Osteocyte (in vitro differentiated cells): ENCODE measurements at places on chromosomes 1 and 21.

DNA sequence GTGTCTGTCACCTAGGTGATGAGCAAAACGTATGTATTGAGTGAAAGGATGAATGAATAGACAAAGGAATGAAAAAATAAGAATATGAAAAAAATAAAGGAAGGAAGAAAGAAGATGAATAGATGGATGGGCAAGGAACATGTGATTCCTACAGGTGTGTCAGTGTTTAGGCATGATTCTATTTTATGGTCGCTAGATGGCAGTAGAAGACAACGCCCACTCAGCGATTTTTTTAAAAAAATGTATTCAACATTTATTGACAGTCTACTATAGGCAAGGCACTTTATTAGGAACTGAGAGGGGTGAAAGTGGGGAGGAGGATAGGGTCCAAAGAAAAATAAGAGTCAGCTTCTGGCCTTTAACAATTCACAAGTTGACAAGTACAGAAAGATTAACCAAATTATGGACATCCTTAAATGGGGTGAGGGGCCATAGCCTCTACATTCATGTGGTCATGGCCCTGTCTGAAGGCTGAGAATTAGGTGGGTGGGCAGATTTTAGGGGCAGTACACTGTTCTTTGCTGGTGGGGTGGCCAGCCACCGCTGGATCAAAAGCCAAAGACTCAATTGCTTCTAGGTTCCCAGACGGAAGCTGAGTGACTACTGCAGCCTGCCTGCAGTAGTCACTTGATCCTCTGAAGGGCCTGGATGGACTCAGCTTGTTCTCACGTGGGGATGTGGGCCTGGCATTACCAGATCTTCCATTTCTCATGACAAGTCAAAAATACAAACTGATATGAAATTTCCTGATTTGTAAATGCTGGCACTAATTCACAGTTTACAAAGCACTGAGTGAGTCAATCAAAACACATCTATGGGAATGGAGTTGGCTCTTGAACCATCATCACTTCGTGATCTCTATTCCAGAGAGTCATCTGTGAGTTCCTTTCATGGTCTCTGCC, 83.9 kb downstream of the FASLG start:
- no peak for DNase-seq

DNA sequence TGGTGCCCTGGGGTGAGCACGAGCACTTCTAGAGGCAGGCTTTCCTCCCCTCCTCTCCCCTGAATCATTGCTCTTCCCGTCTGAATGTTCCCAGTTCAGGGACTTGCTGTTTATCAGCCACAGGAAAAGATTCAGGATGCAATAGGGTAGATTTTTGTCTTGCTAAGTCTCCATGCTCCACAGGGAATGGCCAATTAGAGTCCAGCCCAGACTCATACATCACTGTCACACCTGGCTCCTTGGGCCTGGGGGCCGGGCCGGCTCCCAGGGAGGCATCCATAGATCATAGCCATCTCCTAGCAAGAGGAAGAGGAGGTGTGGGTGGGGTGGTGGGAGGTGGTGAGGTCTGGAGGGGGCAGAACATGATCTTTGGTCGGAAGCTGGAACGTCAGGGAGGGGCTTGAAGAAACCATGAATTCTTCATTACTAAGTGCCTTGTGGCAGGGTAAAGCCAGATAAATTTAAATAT, 83.4 kb downstream of the LRRN2 start:
- DNase-seq, result no peak

- no peak for DNase-seq
Measured at GRCh38 chr1:206850401-206850800, 15.0 kb upstream of the IL20 start.

DNA sequence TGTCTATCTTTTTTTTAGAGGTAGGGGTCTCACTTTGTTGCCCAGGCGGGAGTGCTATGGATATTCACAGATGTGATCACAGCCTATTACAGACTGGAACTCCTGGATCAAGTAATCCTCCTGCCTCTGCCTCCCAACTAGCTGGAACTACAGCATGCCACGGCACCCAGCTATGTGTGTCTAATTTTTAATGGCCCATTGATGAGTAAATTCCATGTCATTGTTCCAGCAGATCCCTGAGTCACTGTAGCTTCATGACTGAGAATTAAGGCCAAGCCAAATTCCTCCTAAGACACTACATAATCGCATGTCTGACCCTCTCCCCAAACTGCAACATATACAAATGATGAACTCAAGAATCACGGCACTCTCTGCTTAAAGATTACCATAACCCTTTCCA, 84.2 kb upstream of the RGS2 start:
- DNase-seq, result no peak

DNA sequence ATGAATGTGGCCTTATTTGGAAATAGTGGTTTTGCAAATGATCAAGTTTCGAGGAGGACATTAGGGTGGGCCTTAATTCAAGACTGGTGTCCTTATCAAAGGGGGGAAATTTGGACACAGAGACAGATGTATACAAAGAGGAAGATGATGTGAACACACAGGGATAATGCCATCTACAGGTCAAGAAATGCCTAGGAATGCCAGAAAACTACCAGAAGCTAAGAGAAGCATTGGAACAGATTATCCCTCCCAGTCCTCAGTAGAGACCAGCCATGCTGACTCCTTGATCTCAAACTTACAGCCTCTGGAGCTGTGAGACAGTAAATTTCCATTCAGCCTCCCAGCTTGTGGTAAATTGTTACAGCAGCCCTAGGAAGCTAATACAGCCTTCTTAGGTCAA, 151.4 kb downstream of the PTGER3 start:
- no peak for DNase-seq

- no peak for DNase-seq
Measured at GRCh38 chr21:45347712-45348499, 57.1 kb upstream of the COL18A1 start.

GRCh38 chr1:36172983-36173382, 17.0 kb downstream of the MAP7D1 start:
- no peak for DNase-seq

DNA sequence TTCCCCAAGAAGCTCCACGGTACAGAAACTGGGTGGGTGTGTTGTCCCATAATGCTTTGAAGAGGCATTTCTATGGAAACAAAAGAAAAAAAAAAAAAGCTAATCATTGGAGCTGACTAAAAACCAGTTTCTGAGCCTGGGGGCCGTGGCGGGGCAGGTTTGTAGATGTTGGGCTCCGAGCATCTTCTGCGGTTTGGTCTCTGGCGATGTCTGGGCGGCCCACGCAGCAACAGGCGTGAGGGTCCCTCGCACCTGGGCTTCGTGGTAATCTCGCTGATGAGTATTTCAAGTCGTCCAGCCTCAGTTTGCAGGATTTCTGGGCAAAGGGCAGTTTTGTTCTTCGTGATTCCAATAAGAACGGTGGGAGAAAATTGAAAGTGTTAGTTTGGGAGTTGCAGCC, 6.8 kb downstream of the TP73 start:
- no peak for DNase-seq

- DNase-seq, result no peak
Measured at GRCh38 chr21:44291936-44292811, 6.5 kb downstream of the AIRE start.

DNA sequence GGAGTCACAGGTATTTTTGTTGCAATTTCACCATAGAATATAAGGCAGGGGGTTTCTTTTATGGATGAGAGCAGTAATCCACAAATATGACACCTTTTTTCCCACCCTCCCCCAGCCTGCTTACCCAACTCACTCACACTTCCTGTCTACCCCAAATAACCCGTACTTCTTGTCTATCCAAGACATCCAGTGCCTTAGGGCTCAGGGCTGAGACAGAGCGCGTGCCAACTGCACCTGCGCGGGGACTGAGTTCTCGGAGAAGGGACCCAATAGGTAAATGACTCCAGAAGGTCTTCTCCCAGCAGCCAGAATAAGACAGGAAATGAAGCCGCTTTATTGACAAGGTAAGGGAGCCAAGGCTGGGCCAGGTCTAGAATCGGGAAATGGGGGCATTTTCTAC, 369.1 kb downstream of the SIPA1L2 start:
- no peak for DNase-seq

DNA sequence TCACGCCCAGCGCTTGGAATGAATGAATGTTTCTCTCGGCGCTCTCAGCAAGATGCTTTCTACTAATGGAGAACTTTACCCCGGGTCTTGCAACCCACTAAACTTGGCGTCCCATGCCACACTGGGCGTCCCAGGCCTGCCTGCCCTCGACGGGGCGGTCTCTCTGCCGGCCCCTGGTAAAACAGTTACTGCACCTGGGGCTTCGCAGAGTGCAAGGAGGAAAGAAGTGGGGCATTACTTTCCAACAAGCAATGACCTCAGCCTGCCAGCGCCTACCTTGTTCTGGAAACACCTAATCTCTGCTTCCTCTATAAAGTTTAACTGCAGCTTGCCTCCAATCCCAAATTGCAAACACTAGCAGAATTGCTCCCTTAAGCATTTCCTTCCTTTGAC, 27.8 kb upstream of the NFIA start:
- DNase-seq, result no peak

DNA sequence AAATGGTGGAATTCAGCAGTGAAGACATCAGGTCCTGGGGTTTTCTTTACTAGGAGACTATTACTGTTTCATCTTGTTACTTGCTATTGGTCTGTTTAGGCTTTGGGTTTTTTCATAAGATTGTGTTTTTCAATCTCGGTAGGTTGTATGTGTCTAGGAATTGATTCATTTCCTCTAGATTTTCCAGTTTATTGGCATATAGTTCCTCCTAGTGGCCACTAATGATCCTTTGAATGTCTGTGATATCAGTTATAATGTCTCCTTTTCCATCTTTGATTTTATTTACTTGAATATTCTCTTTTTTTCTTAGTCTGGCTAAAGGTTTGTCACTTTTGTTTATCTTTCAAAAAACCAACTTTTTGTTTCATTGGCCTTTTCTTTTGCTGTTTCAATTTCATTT, 233.0 kb downstream of the RWDD3 start:
- no peak for DNase-seq

- DNase-seq, result no peak
Measured at GRCh38 chr1:86887479-86888162, 26.3 kb downstream of the SELENOF start.

GRCh38 chr1:64983110-64983509, 16.8 kb upstream of the JAK1 start:
- peak; percentile 85 for DNase-seq

DNA sequence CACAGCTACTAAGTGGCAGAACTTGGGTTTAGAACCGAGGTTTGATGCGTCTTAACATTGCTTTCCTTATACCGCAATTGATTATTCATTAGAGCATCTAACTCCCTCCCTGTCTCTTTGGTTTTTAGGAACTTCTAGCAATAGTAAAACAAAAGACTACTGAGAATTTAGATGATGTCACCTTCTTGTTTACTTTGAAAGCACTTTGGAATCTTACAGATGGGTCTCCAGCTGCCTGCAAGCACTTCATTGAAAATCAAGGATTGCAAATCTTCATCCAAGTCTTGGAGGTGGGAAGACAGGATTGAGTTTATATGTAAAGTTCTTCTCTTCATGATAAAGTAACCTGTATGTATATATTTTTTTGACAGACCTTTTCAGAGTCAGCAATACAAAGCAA, 35.0 kb downstream of the ZYG11A start:
- DNase-seq, result no peak

DNA sequence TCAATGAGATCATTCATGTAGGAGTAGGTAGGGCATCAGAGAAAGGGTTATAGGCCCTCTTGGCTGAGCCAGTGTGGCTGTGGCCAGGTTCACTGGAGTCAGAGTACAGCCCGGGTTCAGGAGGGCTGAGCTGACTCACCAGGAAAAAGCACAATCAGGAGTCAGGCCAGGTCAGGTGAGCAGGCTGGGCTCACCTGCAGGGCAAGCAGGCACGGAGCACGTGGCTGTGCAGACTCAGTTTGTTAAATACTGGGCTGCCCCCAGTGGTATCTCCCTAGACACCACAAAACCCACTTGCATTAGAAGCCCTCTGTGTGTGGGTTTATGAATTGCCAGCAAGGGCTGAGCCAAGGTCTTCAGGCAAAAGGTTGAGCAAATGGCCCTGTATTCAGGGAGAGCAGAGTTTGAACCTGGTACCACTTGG, 122.1 kb upstream of the SERBP1 start:
- DNase-seq, result no peak

DNA sequence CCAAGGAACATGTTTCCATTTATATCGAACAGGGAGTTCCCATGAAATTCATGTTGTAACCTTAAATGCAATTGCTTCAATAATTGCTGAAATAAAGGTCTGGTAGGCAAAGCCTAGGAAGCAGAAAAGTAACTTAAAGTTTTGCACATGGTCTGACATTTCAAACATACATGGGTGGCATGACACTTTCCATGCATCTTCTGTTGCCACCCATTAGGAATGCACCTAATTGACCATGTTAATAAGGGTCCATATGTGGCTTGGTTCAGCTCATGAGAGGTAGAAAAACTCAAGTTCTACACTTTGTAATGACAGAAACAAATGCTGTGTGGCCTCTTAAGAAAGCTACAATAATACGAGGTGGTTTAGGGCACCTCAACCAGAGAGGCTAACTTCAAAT, 72.0 kb upstream of the GORAB start:
- DNase-seq, result no peak

GRCh38 chr1:224380003-224380402, 23.3 kb downstream of the CNIH4 start:
- DNase-seq, result no peak

GRCh38 chr1:198523182-198523950, 17.1 kb downstream of the ATP6V1G3 start:
- DNase-seq, result no peak

GRCh38 chr1:203480525-203481084, 5.0 kb downstream of the PRELP start:
- peak; percentile 88 for DNase-seq

- no peak for DNase-seq
Measured at GRCh38 chr1:170215072-170215885, 69.5 kb downstream of the NTMT2 start.

GRCh38 chr21:46457801-46458314, 833 bp upstream of the DIP2A start:
- DNase-seq, result no peak

DNA sequence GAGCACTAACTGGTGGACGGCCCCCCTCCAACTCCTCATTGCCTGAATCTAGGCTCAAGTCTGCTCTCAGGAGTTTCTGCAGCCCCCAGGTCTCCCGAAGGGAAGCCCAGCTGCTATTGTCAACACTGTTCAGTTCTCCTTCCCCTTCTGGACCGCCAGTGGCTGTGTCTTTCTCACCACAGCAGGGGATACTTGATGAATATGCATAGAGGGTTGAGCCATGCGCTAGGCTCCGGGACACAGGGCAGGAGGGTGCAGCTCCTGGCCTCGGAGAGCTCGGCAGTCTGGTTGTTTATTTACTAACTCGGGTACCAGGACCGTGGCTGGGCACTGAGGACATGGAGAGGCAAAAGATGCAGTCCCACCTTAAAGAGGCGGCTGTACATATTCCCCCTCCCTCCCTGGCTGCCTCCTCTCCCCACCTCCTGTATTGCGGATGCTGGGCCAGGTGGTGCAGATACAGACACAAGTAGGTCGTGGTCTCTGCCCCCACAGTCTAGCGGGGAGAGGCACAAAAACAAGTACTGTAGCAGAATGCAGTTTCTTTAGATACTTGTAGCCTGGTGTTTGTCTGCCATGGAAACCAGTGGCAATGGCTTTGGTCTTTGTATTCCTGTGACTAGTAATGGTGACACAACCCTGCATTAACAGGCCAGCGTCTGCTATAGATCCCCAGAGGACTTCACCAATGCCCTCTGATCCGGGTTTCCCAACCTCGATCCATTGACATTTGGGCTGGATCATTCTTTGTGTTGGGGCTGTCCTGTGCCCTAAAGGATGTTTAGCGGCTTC, 26.2 kb downstream of the ARHGEF10L start:
- DNase-seq, result no peak

- no peak for DNase-seq
Measured at GRCh38 chr1:66599346-66599745, 65.4 kb downstream of the SGIP1 start.
